GM13976 (cell line): ENCODE measurements at places on chromosomes 3 and 15.

DNA sequence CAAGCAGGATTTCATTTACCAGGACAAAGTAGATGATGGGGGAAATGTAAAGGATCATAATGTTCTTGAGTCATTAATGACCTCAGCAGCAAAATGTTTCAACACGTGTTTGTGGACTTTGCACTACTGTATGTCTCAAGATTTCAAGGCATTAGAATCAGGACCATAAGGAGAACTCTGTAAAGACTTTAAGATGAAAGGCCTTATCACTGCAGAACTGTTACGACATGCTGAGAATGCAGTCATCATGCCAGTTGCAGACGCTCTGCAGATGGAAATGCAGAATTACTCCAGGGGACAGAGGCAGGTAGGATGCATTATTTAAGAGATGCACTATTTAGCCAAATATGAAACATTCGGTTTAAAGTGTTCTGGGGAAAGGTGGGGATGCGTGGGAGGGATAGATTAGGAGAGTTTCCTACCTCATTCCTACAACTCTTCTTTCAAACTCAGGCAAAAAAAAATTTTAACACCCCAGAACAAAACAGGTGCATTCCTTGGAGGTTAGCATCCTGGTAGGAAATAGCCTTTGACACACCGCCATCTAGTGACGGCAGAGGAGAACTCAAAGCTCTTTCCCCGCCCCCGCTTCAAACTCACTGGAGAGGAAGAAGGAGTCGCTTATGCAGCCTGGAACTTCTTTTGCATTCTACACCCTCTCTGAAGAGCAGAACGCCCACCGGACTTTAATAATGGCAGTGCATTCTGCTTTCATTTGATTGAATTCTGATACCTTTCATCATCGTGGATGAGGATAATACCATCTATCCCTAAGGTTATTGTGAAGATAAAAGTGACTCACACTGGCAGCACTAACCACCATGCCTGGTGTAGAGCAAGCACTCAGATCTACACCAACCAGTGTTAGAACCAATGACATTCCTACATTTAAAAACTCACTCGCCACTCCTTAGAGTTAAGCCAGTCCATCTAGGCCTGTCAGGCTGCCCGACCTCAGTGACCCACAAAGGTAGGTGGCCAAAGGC, 43.1 kb upstream of the TOPAZ1 start:
- DNase-seq: peak; percentile 81

DNA sequence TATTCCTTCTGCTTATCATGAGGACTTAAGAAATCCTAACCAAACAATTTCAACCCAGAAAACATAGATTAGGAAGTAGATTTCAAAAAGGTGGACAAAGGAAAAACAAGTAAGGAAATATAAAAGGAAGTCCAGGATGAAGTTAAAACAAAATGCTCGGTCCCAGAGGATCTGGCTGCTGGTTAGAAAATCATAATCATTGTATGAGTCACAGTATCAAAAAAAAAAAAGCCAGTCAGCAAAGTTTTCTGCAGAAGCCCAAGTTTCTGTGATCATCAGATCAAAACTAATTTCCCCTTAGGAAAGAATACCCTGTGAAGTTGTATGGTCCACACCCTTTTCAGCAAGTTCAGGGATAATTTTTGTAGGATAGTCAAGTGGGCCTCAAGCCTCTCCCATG, 43.0 kb upstream of the LRTM1 start:
- no peak for DNase-seq

DNA sequence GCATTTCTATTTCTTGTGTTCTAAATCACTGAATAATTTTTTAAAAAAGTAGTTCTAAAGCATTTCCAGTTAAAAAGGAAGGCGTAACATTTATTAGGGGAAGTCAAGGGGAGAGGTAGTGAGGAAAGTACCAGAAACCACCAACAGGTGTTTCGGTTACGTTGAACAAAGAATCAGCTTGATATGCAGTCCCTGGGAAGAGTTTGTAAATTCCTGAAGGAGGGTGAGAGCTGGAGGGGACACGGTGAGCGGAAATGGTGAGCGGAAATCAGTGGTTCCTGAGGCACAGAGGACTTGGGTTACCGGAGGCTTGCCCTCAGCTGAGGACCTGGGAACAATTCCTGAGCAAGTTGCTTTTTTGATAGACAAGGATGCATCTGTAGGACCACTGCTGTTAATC, 17.8 kb downstream of the MAP2K1 start:
- no peak for DNase-seq

DNA sequence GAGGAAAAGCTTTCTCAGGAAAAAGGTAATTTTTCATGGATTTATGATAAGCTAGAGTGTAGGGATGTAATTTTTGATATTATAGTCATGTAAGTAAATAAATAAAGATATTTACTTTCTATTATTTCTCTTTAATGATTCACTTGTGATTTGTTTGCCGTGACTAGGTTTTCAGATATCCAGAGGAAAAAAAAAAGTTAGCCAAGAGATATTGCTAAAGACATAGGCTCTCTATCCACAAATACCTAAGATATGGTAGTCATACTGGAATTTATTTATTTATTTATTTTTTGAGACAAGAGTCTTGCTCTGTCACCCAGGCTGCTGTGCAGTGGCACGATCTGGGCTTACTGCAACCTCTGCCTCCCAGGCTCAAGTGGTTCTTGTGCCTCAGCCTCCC, 59.9 kb downstream of the AP4E1 start:
- no peak for DNase-seq

DNA sequence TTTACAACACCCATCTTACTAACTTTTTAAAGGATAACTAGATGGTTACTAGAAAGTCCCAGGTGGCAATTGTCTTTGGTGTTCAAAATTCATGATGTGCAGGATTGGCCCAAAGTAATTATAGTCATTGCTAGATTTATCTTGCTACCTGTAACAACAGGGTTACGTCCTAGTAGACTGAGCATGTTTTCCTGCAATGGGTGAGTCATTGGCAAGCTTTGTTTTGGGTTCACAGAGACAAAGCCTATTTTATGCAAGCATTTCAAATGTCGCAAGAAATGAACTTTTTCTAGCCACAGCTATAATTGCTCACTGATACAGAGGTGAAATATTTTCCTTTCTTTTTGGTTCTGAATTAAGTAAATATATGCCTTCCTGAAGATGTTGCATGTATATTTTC, 267.6 kb downstream of the AGBL1 start:
- DNase-seq: no peak

DNA sequence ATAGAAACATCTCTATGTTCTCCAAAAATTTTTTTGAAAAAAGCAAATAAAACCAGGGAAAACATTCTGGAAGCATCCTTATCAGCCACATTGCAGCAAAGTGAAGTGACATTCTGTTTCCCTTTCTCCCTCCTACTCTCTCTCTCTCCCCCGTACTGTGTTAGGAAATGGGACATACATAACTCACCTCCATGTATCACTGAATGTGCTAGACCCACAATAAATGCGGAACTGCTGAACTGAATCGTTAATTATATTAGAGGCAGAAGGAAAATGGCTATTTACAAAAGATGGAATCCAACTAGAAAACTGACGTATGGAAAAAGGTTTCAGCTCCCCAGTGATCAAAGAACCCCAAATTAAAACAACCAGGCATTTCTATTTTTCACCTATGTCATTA, 129.8 kb downstream of the MINAR1 start:
- no peak for DNase-seq

DNA sequence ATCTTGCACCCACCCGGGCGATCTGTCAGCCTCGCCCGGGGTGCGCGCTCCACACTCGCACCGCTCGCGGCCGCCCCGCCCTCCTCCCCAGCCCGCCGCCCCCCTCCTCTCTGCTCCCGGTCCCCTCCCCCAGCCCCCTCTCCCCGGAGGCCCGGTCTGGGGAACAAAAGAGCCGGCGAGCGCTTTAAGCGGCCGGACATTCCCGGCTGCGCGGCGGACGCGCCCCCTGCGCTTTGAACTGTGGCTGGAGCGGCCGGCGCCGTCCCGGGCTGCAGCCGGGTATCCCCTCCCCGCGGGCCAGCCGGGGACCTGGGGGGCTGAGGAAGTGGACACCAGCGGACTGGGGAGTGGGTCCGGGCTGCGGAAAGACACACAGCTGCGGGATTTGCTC, at the start of gene IGDCC3:
IGDCC3 (minus strand) TSS at position 27 of the 391 bp plus-strand sequence. CDS start 214 bp downstream, outside the sequence.
- DNase-seq: no peak

DNA sequence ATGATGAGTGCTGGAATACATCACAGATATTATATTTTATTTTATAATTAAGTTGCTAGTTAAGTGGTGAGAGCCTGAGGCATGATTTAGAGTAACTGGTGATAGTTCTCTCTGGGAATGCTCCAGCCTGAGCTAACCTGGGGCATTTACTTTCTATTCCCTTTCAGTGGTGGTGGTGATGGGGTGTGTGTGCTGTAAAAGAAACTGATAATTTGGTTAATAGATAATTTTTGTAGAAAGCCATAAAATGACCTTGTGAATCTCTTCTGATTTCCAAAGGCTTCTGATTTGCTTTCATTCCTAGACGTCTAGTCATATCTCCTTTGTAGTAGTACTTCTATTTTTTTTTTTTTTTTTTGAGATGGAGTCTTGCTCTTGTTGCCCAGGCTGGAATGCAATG, 46.8 kb upstream of the DPPA4 start:
- no peak for DNase-seq

GRCh38 chr3:106117490-106117858, 248.7 kb upstream of the CBLB start:
- no peak for DNase-seq

DNA sequence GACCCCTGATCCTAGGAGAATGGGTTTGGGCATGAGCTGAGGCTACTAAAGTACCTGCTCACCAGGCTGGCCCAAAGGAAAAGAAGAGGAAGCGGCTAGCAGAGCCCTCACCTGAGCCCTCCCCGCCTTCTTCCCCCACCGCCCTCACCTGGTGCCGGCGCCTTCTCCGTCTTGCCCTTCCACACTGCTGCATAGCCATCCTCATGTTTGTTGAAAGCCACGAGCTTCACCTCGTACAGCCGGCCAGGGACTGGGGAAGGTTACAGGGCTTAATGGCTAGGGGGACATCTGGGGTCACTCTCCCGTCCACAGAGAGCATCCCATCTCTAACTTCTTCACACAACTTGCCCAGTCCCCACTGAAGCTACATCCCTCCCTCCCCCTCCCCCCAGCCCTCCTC, 13.9 kb upstream of the IGDCC3 start:
- DNase-seq: no peak

DNA sequence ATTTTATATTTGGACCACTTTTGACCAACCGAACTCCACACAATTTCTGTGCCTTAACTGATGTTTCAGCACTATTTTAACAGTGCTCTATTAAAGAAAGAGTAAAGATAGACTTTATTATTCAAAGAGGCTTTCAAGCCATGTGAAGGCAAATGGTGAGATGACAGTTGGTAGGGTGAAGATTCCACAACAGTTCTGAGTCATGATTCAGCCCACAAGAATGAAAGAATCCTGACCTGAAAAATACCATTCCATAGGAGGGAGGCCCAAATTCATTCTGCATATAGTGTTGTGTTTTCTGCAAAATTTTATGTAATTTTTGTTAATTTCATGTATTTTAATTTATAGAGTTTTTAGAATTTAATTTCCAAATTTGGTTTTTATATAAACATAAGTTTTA, 135.6 kb upstream of the STAC start:
- DNase-seq: no peak

DNA sequence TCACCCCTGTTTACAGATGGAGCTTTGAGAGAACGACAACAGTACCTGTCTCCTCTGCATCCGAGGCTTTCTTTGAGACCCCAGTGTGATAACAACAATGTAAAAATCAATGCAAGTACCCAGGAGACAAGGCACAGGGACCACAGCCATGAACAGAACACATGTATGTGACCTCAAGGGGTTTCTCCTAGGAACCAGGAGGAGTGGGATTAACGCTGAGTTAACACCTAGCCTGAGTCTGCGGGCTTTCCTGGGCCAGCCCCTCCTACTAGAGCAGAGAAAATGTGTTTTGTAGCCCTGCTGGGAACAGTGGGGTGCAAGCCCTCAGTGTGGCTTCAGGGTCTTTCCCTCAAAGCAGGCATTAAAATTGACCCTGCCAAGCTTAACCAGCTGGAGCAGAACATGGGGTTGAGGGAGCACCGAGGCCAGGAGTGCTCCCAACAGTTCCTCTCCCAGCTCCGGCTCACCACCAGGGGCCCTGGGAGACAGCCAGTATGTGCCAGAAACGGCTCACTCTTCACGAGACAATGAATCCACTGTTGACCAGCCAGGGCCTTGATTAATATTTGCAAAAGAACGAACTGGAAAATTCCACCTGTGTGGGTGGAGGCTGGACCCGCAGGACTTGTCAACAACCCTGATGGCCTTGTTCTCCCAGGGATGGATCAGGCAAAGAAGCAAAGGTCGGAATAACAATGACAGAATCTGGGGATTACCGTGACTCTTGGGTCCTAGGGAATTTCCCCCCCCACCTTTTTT, 3.6 kb downstream of the CHDH start:
- DNase-seq: no peak

DNA sequence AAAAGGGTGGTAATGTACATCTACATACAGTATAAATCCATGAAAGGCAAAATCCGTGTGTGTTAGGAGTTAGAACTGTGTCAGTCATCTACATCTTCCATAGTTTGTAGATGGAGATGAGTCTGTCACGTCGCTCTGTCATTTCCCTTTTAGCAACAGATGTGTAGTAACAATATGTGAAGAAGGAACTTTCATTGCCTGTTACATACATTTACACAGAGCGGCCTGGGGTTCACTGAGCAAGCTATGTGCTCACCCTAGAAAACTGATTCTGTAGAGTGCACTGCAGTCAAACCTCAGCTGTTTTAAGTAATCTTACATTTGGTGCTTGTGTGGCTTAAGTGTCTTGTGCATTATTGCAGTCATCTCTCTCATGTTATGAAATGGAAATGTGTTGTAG, 41.6 kb upstream of the AP3B2 start:
- no peak for DNase-seq

GRCh38 chr15:85934691-85935090, 140.0 kb upstream of the KLHL25 start:
- DNase-seq: no peak

DNA sequence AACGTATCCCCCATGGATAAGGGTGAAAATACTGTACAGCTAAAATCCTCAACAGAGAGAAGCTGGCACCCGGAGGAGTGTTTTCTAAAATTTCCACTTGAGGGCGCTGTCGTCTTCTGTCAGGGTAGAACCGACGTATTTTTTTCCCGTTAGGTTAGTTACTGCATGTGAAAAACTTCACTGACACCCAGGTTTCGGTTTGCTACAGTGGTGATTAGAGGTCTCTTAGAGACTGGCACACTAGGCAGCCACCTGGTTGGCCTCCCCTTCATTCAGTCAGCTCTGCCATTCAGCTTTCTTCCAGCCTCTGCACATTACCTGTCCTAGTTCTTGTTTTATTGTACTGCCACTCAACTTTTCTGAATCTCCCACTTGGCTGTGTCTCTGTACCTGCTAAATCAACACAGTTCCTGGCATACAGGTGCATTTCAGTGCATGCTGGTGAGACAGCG, 18.4 kb downstream of the CCK start:
- DNase-seq: peak; percentile 57

DNA sequence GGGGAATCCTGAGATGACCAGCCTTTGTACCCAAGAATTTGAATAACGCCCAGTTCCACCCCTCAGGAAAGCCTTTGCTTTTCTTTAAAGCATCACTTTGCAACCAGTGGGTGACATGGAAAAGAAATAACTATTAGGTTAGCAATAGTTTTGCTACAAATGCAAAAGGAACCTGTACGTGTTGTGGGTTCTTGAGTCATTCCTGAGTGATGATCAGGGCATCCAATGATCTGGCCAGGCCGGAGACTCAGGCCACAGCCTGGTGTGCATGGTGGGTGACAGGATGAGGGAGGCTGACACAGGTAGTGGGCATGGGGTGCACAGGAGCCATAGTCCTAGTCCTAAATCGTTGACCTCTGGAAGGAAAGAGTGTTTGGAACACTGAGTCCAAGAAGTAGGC, 321.4 kb upstream of the IL12A start:
- no peak for DNase-seq
